ENCODE measurements at places on chromosomes 1 and 21.

GRCh38 chr1:165352442-165353293, 3.8 kb downstream of the LMX1A start:
- no peak for DNase-seq

- DNase-seq, result no peak
Measured at GRCh38 chr1:107358619-107359327, 217.9 kb downstream of the NTNG1 start.

DNA sequence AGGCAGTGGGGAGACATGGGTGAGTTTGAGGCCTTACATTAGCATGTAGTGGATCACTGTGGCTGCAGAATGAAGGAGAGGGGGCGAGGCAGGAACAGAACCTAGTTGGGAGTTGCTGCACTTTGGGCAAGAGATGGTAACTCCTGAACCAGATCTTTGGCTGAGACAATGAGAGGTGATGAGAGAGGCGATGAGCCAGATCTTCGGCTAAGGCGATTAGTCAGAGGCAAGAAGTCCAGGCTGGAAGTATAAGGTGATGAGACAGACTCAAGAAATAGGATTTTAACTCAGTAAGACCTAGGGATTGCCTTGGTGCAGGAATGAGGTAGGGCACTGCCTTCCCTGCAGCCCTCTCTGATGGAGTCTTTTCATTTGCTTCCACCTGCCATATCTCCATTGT, 9.1 kb upstream of the ARTN start:
- no peak for DNase-seq

- no peak for DNase-seq
Measured at GRCh38 chr1:78136680-78137079, 90.9 kb downstream of the GIPC2 start.

DNA sequence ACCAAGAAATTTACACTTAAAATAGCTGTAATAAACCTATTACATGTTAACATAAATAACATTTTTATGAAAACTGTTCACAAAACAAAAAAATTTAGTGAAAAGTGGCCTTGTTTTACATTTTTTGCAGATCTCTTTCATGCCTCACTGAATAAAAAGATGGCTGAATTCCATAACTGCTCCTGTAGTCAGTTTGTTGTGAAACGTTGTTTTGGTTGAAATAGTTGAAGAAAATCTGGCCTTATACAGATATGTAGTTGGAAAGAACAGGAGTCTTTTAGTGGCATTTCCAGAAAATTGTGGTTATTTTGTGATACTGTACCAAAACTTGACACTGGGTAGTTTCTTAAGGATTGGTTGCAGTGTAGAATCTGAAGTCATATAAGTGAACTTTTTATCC, 18.1 kb downstream of the ITSN1 start:
- no peak for DNase-seq

- no peak for DNase-seq
Measured at GRCh38 chr1:17676387-17677060, 78.6 kb upstream of the ACTL8 start.

GRCh38 chr1:236854605-236854983, 59.5 kb downstream of the MTR start:
- no peak for DNase-seq

GRCh38 chr1:17023102-17023501, 11.4 kb upstream of the ATP13A2 start:
- DNase-seq, result no peak

DNA sequence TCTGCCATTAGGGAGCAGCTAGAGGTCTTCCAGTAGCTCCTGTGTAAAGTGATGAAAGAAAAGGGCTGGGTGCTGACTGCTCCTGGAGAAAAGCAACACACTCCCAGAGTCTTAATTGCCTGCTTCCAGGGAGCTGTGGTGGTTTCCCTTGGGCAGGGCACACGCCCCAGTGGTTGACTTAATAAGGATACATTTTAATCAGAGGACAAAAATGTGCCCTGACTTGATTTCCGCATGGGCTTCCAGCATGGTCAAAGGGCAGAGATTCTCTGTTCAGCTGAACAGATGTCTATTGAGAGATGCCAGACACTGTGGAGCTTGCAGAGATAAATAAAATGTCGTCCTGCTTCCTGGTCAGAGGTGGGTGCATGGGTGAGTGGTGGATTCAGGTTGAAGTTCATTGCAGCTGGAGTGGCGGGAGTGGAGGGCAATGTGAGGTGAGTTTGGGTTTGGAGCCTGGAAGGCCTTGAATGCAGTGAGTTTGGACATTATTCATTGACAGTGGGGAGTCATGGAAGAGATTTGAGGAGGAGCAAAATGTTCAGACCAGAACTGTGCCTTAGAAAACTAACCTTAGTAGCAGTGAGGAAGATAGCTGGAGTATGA, 16.0 kb downstream of the QSOX1 start:
- no peak for DNase-seq

DNA sequence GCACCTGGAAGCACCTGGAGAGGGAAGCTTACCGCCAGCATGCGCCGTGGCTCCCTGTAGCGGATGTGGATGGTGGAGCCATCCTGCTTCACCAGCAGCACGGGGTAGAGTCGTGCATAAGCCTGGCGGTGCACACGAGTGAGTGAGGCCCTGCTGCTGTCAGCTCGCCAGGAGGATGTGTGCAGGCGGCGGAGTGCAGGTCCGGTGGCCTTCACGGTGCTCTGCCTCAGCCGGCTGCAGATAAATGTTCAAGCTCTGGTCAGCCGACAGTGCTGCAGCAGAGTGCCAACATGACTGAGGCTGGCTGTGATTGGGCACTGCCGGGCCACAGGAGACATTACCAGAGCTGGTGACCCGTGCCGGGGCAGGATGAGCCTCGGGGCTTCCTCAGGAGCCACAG, 1.5 kb downstream of the MRPL55 start:
- DNase-seq, result no peak

DNA sequence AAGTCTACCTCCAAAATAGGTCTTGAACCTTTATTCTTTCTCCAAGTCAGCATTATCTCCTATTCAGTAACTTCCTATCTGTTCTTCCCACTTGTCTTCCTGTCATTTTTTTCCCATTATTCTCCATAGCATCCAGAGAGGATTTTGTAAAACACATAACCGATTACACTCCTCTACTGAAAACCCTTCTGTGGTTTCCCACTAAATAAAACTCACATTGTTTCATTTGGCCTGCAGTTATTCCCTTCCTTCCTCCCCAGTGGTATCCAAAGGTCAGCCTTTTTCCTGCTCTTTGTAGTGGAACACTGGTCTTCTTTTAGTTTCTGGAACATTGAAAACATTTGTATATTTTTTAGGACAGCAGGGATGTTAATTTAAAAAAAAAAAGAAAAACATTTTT, 266.0 kb downstream of the GPR52 start:
- no peak for DNase-seq

- no peak for DNase-seq
Measured at GRCh38 chr1:45260244-45260643, 53.8 kb upstream of the ZSWIM5 start.

- no peak for DNase-seq
Measured at GRCh38 chr1:86472767-86473166, 4.0 kb downstream of the CLCA1 start.

GRCh38 chr1:2625311-2625710, 7.5 kb downstream of the MMEL1 start:
- no peak for DNase-seq

- peak; percentile 19 for DNase-seq
Measured at GRCh38 chr1:246579818-246580217, 13.6 kb downstream of the CNST start.

Measured in GM12892 (cell line).